Upper lobe of right lung (tissue), 1 donor: ENCODE measurements at places on chromosomes 16 and 17. TPM values are rescaled to one million over a fixed set of nuclear protein-coding genes. Genes with fewer than 3 reads are reported as not detected.

The MYH11 gene
- total RNA-seq = 106 TPM

The TPSG1 gene
- total RNA-seq = 2.3 TPM

The EFCAB3 gene
- total RNA-seq = not detected

The TNFRSF13B gene
- total RNA-seq = not detected

The EIF3C gene
- total RNA-seq = 507 TPM

The XPO6 gene
- 102 TPM for total RNA-seq

The ATAD5 gene
- total RNA-seq = 1.1 TPM

The TMEM100 gene
- 279 TPM for total RNA-seq

The CCL16 gene
- 0.58 TPM for total RNA-seq

The NKD1 gene
- 47.2 TPM for total RNA-seq

The KRT27 gene
- 0.55 TPM for total RNA-seq

The HNF1B gene
- total RNA-seq = 19.8 TPM

The NHERF2 gene
- total RNA-seq = 363 TPM

The YBX2 gene
- not detected for total RNA-seq

The TMED6 gene
- total RNA-seq = 0.69 TPM

The PRSS27 gene
- total RNA-seq = 0.81 TPM

The NPTX1 gene
- 1.3 TPM for total RNA-seq

The SEC14L5 gene
- total RNA-seq = 0.52 TPM

The COPZ2 gene
- total RNA-seq = 24.5 TPM
